ENCODE measurements at places on chromosomes 7 and 10.

DNA sequence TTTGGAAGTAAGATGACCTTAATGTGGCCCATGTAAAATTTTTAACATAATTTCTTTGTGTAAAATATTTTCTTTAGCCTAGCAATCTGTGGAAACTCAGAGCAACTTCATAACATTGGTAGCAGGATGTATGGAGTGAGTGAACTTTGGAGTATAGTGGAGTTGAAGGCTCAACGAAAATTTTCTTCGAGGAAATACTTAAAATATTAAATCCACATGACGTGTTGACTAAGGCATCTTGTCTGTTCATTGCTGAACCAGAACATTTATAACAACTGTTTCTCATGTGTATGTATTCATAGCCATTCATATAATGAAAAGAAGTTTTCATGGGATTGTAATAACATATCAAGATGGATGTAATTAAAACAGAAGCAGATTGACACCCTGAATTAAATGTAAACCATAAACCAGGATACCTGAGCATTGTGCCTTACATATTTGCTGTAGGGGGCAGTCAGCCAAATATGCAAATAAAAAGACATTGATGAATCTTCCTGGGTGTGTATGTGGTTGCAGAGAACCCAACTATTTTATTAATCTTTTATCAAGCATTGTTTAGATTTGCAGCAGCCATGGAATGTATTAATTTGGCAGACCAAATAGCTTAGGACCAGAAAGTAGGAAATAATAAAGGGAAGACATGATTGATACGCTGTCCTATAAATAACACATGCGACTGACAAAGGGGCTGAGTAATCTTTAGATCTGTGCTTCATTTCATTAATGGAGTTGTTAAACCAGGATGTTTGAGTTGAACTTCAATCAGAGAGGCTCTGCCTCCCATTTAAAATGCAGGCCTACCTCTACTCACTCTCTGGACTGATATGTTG lies 11.5 kb downstream of the AUTS2 start:
- no peak for DNase-seq

DNA sequence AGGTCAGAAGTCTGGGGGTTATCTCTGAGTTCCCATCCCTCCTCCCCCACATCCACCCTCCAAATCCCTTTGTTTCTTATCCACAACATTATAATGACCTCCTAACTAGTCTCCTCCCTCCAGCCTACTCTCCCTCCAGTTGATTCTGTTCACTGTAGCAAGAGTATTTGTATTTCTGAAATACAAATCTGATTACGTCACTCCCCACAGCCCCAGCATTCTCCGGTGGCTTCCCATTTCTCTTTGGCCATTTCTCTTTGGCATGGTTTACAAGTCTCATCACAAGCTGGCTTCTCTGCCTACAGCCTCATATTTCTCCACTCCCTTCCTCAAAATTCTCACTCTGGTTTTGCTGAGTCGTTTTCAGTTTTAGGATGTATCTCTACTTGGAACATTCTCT lies 24.6 kb upstream of the MRPS33 start:
- no peak for DNase-seq

DNA sequence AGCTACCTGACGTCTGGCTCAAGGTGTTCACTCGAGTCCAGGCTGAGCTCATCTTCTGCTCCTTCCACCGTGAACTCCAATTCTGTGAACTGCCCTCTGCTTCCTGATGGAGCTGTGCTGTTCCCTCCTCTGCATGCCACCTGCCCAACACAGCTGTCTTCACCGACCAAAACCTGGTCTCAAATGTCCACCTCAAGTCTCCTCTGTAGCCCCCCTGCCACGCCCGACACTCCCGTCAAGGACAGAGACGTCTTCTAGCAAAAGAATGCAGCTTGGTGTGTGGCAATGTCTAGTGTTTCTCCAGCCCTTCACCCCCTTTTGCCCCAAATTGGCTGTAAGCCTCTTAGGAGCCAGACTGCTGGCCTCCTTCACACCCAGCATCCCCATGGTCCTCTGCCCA lies 305.1 kb downstream of the DNAJB6 start:
- DNase-seq = no peak

GRCh38 chr10:120188950-120189349 lies 268.1 kb upstream of the PLPP4 start:
- no peak for DNase-seq

DNA sequence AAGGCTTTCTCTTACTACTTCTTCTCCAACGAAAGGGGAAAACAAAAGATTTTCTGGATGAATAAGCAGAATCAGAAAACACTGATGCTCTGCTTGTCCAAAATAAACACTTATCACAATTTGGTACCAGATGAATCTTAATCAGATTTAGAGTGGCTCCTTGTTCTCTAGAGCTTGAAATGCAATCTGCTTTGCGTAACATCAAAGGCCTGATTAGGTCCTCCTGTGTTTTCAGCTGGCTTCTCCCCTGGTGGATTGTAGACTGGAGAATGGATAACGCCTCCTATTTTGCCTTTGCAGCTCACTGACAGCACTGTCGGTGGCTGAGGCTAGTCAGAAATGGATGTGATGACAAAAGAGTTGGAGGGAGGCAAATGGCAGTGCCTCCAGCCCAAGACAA lies 91.2 kb downstream of the FAM13C start:
- DNase-seq = no peak

DNA sequence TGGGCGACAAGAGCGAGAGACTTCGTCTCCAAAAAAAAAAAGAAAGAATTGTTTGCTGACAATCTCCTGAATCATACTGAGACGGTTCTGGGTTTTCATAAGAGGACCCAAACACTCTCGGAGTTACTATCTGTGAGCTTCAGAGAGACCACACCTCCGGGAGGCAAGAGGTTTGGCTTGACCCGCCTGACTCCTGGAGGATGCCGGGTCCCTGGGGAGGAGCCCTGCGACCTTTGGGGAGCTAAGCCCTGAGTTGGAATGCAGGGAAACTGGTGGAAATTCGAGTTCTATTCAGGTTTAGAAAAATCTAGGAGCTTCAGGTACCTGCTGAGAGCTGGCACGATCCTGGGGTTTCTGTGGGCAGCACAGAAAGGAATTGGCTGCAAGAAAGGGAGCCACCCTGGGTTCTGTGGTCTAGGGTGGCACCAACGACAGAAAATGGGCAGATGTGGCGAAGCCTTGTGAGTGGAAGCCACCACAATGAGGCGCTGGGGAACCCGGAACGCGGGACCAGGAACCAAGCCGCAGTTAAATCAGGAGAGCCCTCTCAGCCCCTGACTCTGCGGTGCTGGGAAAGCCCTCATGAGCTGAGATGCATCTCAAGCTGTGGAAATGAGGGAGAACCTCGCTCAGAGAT lies 21.9 kb upstream of the GATAD1 start:
- no peak for DNase-seq

DNA sequence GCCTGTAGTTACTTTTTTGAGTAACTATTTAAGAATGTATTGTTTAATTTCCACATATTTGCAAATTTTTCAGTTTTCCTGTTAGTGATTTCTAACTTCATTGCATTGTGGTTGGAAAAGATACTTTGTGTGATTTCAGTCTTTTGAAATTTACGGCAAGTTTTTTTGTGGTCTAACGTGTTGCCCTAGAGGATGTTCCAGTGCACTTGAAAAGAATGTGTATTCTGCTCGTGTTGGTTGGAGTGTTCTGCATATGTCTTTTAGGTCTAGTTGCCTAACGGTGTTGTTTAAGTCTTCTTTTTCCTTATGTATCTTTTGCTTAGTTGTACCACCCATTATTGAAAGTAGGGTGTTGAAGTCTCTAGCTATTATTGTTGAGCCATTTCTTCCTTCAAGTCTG lies 59.7 kb downstream of the LCOR start:
- DNase-seq = no peak

DNA sequence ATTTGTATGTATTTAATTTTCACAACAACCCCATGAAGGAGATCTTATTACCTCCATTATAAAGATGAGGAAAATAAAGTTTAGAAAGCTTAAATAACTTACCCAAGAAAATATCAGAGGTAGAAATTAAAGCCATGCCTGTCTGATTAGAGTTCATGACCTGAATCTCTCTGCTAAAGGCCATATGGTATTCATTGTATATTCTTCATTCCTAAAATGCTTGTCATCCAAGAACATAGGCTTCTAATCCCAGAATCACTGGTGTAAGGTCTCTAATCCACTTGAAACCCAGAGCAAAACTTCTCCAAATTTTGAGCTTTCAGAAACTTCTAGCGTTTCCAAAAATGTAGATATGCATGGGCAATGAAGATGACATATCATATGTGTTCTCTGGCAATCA lies 72.3 kb upstream of the YAE1 start:
- no peak for DNase-seq

DNA sequence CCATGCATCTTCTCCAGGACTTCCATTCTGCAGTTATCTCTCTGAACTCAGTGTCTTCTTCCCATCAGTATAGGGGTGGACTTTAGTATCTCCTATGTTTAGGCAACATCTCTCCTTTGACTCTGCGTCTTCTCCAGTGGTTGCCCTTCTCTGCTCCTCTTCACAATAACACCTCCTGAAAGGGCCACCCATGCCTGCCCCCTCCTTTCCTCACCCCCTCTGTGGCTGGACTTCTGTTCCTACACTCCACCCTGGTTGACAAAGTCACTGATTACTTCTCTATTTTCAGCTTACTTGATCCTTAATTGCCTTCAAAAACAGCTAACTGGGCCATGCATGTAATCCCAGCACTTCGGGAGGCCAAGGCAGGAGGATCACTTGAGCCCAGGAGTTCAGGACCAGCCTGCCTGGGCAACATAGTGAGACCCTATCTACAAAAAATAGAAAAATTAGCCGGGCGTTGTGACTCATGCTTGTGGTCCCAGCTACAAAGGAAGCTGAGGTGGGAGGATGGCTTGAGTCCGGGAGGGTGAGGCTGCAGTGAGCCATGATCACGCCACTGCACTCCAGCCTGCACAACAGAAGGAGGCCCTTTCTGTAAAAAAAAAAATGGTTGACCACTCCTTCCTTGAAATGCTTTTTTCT lies 13.7 kb downstream of the SRGN start:
- DNase-seq = no peak

DNA sequence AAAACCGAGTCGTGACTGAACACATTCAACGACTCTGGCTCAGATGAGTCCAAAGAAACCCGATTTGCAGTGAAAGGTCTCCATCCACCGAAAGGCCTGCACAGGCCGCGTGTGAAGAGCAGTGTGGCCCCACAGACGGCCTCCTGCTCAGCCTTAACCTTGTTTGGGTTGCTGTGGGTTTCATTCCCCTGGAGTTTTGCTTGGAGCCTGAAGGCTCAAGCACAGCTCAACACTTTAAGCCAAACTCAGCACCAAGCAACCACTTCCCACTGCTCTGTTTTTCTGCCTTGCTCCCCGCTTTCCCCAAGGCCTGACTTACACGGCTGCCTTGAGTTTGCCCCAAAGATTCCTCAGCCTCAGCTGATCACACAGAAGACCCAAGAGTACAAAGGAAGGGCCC lies 398.2 kb upstream of the NFE2L3 start:
- DNase-seq = no peak

DNA sequence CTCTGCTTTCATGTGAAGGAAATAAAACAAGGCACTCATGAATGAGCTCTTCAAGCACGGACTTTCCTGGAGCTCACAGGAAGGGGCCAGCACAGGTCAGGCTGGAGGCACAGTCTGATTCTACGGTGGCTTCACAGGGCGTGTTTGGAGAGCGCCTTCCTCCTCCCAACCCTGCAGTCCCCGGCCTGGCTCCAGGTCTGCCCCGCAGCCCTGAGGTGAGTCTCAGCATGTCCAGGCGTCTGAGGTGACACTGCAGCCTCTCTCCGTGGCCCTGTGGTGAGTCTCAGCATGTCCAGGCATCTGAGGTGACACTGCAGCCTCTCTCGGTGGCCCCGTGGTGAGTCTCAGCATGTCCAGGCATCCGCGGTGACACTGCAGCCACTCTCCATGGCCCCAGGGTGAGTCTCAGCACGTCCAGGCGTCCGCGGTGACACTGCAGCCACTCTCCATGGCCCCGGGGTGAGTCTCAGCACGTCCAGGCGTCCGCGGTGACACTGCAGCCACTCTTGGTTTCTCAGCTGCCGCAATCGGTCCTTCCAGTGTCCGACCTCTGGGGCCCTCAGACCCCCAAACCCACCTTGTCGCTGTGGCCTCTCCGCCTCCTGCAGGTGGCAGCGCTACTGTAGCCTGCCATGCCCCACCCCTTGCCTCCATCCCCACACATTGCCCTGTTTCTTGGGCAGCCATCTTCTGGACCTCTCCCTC lies 381.7 kb downstream of the DNAJB6 start:
- no peak for DNase-seq

DNA sequence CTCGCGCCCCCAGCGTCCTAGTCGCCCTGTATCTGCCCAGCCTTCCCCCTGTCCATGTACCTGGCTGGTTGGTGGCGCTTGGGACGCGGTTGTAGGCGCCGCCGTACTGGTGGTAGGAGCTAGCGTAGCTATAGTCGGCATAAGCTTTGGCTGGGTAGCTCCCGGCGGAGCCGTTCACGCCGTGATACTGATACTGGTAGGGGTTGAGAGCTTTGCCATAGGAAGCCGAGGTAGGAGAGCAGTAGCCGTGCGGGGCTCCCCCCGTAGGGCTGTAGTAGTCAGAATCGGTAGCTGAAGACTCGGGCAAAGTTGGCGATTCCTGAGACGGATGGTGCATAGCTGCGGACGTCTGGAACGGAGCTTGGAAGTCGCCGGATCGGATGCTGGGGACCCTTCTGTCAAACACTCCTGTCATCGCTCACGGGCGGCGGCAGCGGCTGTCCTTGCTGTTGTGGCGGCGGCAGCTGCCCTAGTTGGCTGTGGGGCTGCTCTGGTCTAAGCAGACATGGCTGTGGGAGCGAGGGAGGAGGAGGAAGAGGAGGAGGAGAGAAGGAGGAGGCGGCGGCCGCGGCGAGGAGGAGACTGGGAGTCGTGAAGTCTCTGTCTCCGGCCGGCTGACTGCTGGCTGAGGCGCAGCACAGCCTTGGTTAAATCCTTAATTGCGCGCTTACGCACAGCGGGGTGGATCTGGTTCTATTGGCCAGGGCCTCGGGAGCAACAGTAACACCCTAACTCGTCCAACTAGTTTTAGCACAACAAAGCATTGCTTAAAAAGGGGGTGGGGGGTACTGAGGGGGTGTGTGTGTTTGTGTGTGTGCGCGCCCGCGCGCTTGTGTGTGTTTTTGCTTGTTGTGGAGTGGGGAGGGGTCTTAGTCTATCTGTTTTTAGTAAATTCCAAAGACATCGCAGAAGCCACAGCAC lies at the start of gene DLX5:
DLX5 (minus strand) TSS at position 623 of the 921 bp plus-strand sequence; CDS start at position 415, 208 bp downstream.
- peak; percentile 67 for DNase-seq

DNA sequence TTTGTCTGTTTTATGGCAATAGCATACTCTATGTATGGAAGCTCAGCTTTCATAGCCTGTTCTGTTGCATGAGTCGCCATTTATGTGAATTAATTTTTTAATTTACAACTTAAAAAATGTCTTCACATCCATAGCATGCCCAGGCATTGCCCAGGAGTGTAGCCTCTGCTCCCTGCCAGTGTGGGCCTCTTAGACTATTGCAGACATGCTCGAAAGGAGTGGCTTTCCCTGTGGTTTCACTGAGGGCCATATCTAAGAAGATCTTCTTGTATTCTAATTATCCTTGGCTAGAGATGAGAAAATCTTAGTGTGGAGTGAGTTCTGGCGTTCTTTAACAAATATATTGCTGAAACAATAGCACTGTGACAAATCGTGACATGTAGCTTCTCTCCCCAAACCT lies 35.3 kb downstream of the PCBD1 start:
- no peak for DNase-seq

All from neuronal stem cell (in vitro differentiated cells).